ENCODE measurements at places on chromosomes 12 and 14.

GRCh38 chr12:67111182-67111581 is 158.0 kb upstream of the CAND1 start:
- DNase-seq: no peak

DNA sequence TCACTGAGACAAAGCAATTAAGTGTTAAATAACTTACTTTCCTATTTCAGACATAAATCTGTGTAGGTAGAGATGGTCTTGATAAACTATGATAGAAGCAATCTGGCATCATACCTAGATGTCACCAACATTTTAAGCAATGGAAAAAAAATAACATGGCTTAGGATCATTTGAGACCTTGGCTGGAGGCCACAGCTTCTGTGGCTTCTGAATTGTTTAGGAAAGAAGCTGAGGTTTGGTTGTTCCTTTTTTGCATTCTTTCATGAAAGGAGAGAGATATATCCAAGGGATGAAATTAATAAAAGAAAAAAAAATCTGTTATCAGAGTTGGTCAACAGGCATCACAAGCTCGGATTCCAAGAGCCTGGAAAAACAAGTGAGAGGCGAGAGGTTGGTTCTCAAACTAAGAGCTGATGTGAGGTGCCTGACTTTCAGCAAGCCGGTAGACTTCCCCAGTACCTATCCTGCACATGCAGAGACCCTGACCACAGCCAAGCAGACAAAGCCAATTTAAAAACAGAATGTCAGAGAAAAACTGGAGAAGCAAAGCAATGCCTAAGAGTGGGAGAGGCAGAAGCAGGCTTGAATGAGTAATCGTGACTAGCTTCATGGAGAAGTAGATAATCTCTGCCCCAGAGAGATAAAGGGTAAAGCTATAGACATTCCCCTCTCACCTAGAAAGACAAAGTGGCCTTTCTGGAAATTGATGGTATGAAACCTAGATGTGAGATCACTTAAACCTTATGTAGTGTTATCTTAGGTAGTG is 43.4 kb upstream of the ST8SIA1 start:
- no peak for DNase-seq

GRCh38 chr12:127810041-127810440 is 456.9 kb upstream of the TMEM132C start:
- no peak for DNase-seq

GRCh38 chr12:28963554-28963953 is 185.5 kb upstream of the FAR2 start:
- no peak for DNase-seq

- DNase-seq: no peak
Observed at GRCh38 chr12:66196806-66197205, 7.8 kb downstream of the IRAK3 start.

- no peak for DNase-seq
Observed at GRCh38 chr12:53124352-53124723, 21.1 kb downstream of the SOAT2 start.

DNA sequence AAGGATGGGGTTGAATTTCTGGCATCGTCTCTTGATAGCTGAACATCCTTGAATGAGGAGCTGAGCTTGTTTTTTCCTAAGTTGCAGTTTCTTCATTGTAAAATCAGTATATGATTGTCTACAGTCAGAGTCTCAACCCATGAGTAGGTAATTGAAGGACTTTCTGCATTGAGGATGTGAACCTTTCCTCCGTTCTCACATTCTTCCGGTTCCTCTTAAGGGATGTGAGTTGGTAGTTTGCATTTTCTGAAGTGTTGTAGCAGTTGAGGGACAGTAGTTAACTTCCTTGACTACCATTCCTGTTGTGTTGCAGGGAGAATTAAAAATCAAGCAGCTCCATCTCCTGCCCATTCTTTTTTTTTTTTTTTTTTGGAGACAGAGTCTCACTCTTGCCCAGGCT is 19.1 kb downstream of the TPCN1 start:
- no peak for DNase-seq

DNA sequence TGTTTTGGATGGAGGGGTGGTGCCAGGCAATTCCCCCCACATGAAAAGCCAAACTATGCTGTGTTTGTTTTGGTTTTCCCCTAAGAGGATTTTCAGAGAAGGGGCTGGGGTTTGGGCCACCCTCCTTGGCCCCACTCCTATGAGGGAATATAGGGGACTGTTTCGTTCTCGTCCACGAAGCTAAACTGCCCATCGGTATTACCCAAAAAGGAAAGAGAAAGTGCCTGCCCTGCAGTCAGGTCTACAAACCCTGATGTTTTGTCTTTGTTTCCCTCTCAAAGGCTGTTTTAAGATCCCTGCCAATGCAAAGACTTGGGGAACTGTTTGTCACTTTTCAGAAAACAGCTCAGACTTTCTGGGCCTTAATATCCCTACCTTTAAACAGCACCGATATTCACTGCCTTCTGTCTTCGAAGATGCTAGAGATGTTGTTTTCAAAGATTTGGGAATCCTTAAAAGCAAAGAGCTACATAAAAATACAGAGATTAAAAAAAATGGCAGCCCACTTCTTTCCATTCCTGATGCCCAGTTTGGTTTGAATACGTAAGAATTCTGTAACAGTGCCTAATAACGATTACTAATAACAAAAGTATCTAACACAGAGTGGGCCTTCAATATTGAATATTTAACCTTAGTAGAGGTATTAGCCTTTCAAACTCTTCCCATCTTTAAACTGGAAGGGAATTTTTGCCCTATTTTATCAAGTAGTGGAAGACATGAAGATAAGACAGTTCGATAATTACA is 518.4 kb downstream of the MED13L start:
- no peak for DNase-seq
